CD8-positive, alpha-beta T cell (primary cell): ENCODE measurements at places on chromosomes 2 and 18. TPM values are rescaled to one million over a fixed set of nuclear protein-coding genes. Genes with fewer than 3 reads are reported as not detected.

The LAMA3 gene
- total RNA-seq = not detected

The RASGRP3 gene
- 4.1 TPM for total RNA-seq

The RGPD3 gene
- 0.43 TPM for total RNA-seq

The MFSD2B gene
- total RNA-seq = 0.47 TPM

The DSG3 gene
- total RNA-seq = not detected

The ALPP gene
- not detected for total RNA-seq

The LYPD6B gene
- total RNA-seq = not detected

The RAX gene
- total RNA-seq = not detected

The STON1 gene
- 1.4 TPM for total RNA-seq

The ALPG gene
- total RNA-seq = not detected

The EFR3B gene
- total RNA-seq = not detected

The SERPINB3 gene
- not detected for total RNA-seq
